Suppressor macrophage treated with lipopolysaccharide for 1 hour (primary cell): ENCODE measurements at places on chromosomes 16 and 17.

DNA sequence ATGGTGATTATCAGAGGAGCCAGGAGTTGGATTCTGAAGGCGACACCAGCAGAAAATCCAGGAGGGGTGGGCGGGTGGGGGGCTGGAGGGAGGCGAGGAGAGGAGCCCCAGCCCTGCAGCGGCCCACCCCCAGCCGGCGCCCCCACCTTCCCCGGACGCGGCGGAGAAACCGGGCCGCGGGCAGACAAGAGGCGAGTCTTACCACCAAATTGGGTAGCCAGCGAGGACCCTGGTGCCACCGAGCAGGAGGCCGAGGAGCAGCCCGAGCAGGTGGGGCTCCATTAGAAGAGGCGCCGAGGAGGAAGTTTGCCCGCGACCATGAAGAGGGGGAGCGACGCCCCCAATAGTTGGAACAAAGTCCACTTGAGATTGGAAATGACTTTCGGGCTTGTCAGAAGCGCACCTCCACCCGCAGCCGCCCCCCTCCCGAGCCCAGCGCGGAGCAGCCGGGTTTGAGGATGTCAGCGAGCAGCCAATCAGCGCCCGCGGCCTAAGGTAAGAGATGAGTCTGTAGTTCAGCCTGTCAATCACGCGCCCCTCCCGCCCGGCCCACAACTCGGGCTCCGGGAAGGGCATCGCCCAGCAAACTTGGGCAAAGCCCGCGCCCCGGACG lies at the start of gene WNT3:
Gene WNT3, minus strand, starts transcription at position 377 of the 613 bp plus-strand sequence. Its CDS starts 95 bp downstream, at position 282.
- peak; percentile 36 for DNase-seq

DNA sequence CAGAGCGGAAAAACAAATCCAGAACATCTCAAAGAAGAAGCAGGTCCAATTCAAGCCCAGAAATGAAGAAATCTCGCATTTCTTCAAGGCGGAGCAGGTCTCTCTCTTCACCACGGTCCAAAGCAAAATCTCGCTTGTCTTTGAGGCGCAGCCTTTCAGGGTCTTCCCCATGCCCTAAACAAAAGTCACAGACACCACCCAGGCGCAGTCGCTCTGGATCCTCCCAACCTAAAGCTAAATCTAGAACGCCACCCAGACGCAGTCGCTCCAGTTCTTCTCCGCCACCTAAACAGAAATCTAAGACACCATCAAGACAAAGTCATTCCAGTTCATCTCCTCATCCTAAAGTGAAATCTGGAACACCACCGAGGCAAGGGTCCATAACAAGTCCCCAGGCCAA lies 10.3 kb downstream of the SRRM2 start:
- DNase-seq: no peak

- peak; percentile 77 for DNase-seq
These were observed 3.3 kb upstream of the COG1 start for GRCh38 chr17:73189417-73190099.

- no peak for DNase-seq
These were observed 23.7 kb downstream of the SOX8 start for GRCh38 chr16:1005286-1005685.

DNA sequence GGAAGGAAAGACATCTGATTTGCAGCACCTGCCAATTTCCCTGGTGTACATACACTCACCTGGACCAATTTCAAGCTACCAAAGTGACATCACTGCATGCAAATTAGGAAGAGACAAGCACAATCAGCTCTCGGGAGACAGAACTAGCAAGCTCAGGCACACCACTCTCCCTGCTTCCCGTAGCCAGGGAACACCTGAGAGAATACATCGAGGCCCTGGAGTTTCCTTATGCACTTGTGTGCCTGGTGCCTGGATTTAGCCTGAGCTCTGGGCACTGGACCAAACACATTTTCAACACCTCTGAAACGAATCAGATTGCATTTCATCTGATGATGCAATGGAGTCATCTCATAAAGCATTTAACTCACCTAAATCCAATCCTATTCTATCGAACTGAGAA lies 110.5 kb downstream of the HS3ST2 start:
- DNase-seq: no peak

GRCh38 chr16:8585857-8586256 lies 4.5 kb downstream of the TMEM114 start:
- peak; percentile 54 for DNase-seq

DNA sequence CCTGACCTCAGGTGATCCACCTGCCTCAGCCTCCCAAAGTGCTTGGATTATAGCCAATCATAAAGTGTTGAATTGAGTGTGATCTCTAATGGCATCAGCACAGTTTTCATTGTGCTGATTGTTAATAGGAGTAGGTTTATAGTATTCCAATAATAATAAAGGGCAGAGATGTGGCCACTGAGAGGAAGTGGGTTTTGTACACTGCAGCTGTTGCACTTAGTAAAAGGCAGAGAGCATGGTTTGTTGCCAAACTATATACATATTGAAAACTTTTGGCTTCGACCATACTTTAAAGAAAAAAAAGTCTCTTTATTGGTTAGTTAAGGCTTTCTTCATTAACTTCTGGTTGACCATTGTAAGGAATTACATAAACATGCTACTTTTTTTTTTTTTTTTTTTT lies 185.9 kb downstream of the CDK5R1 start:
- no peak for DNase-seq

- no peak for DNase-seq
These were observed 70.2 kb downstream of the IRF8 start for GRCh38 chr16:85969159-85969558.

DNA sequence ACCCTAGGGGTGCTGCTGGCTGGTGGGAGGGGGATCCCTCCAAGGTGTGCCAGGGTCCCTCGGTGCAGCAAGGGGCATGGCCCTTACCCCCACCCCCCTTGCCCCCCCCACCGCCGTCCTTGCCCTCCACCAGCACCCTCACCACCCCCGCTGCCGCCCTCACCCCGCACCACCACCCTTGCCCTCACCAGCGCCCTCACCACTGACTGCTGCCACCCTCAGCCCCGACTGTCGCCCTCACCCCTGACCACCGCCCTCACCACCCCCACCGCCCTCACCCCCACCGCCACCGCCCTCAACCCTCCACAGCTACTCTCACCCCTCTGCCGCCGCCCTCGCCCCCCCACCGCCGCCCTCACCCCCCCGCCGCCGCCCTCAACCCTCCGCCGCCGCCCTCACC lies 23.1 kb upstream of the ACSF3 start:
- no peak for DNase-seq

- DNase-seq: no peak
These were observed 35.5 kb downstream of the PIMREG start for GRCh38 chr17:6479622-6480302.

- DNase-seq: no peak
These were observed 181.1 kb downstream of the SOX9 start for GRCh38 chr17:72301887-72302286.

DNA sequence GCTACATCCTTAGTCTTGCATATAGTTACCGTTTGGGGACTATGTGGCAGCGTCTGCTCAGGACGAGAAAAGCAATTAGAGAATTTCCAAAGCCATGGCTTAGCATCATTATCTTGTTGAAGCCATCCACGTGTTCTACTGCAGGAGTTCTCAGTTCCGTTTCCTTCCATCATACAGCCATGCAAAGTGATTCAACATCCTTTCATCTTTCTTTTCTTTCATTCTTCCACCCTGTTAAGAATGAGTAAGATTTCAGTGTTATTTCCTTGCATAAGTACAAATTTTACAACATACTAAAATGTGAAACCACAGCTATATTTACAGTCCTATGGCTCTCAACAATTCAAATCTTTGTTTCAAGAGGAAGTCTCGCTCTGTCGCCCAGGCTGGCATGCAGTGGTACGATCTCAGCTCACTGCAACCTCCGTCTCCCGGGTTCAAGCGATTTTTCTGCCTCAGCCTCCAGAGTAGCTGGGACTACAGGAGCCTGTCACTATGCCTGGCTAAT lies 3.8 kb downstream of the MARF1 start:
- no peak for DNase-seq

DNA sequence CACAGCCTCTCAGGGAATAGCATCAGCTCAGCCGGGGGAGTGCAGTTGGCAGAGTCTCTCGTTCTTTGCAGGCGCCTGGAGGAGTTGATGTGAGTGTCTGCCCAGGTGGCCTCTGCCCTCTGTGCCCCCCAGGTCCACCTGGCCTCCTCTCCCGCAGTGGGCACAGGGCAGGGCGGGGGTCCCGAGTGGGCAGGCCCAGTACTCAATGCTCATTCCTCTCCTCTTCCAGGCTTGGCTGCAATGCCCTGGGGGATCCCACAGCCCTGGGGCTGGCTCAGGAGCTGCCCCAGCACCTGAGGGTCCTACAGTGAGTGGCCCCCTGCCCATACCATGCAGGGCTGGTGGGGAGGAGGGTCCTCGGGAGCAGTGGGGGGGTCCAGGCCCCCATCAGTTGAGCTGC lies 14.7 kb upstream of the CPNE2 start:
- DNase-seq: no peak

DNA sequence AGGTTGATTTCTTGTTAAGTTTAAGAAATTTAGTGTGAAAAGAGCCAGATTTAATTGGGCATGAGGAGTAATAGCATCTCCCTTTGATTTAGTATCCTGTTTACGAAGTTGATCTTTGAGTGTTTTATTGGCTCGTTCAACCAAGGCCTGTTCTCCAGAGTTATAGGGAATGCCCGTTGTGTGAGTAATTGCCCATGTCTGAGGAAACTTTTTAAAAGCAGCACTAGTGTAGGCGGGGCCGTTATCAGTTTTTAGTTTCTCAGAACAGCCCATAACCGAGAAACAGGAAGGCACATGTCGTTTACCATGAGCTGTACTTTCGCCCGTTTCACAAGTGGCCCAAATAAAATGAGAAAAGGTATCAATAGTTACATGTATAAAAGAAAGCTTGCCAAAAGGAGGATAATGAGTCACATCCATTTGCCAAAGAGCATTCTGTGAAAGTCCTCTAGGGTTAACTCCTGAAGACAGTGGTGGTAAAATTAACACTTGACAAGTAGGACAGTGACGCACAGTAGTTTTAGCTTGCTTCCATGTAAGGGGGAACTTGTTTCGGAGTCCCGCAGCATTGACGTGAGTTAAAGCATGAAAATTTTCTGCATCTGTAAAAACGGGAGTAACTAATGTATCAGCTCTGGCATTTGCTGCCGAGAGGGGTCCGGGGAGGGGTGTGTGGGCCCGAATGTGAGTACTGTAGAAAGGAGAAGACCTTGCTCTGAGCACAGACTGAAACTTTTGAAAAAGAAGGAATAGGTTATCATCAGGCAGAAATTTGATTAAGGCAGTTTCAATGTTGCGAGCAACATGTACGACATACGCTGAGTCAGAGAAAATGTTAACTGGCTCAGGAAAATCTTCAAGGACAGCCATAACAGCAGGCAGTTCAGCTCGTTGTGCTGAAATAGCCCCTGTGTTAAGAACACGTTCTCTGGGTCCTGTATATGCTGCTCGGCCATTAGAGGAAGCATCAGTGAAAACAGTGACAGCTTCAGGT lies 18.5 kb upstream of the KCTD5 start:
- peak; percentile 82 for DNase-seq

GRCh38 chr17:34499576-34499975 lies 79.8 kb upstream of the TMEM132E start:
- peak; percentile 72 for DNase-seq

DNA sequence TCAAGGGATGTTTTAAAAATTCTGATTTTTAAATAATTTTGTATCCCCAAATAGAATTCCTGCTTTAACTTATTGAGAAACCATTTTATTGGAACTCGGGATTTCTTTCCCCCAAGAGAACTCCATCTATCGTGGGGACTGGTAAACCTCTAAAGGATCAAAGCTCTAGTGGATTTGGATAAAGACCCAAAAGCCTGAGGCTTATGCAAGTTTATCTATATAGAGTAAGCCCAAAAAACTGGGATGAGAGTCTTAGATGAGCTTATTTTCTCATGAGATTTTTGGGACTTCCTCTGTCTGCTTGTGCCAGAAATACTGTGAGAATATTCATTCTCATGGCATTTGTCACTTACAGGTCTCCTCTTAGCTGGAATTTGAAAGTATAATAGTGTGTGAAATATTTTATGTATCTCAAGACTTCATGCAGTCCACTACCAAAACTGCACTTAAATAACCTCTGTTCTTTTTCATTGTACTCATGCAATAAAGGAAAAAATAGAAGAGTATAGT lies 333.1 kb downstream of the BCAS3 start:
- no peak for DNase-seq

DNA sequence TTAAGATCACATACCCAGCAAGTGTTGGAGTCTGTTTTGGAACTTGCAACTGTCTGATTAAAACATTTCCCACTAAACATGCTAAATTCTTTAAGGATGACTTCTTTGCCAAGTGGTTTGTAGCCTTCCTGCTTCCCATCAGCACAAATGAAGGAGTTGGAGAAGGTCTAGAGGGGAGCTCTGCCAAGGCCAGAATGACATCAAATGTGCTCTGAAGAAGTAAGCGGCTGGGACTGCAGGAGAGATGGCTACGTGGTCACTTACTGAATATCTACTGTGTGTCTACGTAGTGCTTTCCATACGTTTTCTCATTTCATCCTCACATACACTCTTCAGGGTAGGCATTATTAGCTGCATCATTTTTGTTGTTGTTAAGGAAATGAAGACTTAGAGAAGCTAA lies 135.7 kb upstream of the NLRP1 start:
- DNase-seq: no peak
